Neural cell (in vitro differentiated cells): ENCODE measurements at places on chromosomes 5 and 9. TPM values are rescaled to one million over a fixed set of nuclear protein-coding genes. Genes with fewer than 3 reads are reported as not detected.

The PCDHB5 gene
- polyA plus RNA-seq = 4.5 and 4.7 TPM in 2 replicates

The N4BP3 gene
- 4.6 and 5.8 TPM in 2 replicates for polyA plus RNA-seq

The C6 gene
- polyA plus RNA-seq = 1.1 and 2.6 TPM in 2 replicates

The AFAP1L1 gene
- polyA plus RNA-seq = not detected in 2 replicates

The FCN2 gene
- polyA plus RNA-seq = not detected in 2 replicates

The SFXN1 gene
- 109 and 137 TPM in 2 replicates for polyA plus RNA-seq

The MAMDC4 gene
- polyA plus RNA-seq = 13.1 and 23.6 TPM in 2 replicates

The SLC6A3 gene
- polyA plus RNA-seq = 0.77 TPM in 1 of 2 replicates, not detected in the other

The SHOC1 gene
- polyA plus RNA-seq = not detected in 2 replicates

The PPP3R2 gene
- not detected in 2 replicates for polyA plus RNA-seq

The MEGF10 gene
- polyA plus RNA-seq = 0.05 and 0.18 TPM in 2 replicates

The CDH9 gene
- 1.7 and 3.4 TPM in 2 replicates for polyA plus RNA-seq

The ANKRD18B gene
- polyA plus RNA-seq = 2.2 TPM in 1 of 2 replicates, not detected in the other

The FIBCD1 gene
- polyA plus RNA-seq = 1.6 and 2.7 TPM in 2 replicates

The MUSK gene
- not detected in 2 replicates for polyA plus RNA-seq
